ENCODE measurements at places on chromosomes 13 and 19. TPM values are rescaled to one million over a fixed set of nuclear protein-coding genes. Genes with fewer than 3 reads are reported as not detected.

GRCh38 chr13:112103260-112103838, 36.4 kb downstream of the SOX1 start:
- no peak for DNase-seq

DNA sequence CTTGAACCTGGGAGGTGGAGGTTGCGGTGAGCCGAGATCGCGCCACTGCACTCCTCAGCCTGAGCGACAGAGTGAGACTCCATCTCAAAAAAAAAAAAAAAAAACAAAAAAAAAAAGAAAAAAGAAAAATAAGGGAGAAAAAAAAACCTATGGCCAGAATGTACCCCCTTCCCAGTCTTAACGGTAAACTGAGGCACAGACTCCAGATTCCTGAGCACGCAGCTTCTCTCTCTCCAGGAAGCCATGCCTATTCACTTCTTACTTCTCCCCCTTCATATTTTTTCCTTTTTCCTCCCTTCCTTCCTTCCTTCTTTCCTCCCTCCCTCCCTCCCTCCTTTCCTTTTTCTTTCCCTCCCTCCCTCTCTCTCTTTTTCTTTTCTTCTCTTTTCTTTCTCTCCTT, 5.4 kb downstream of the ADGRE2 start:
- no peak for DNase-seq

CEACAM3 gene
- not detected for total RNA-seq

ZNF575 gene
- not detected for total RNA-seq

TEX101 gene
- not detected for total RNA-seq

ZNF726 gene
- 2.0 TPM for total RNA-seq

KL gene
- not detected for total RNA-seq

DNA sequence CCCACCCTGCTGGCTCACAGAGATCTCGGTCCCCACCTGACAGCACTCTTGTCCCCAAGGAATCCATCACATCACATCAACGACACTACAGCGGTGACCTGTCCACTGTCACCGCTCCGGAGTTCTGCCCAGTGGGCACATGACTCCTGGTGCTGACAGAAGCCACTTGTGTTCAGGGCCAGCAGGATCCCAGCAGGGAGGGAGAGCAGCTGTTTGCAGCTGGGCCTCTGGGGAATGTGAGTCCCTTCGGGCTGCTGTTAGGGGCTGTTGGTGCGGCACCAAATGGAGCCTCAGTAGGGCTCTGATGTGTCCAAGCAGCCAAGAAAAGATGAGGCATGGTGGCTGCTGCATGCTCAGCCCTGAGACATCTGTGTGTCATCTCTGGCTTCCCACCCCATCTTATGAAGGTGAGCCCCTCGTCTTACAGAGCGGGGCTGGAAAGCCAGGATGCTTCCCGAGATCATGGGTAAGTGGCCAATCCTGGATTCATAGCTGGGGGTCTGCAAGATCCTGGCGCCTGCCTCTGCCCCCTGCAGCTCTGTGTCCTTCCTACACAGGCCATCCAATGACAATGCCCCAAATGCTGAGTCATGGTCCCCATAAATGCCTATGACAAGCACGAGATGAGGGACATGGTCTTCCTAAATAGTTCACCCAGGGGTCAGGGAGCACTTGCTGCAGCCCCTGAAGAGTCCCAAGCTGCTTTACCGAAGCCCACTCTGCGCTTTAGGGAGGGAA, 56.0 kb downstream of the F2RL3 start:
- DNase-seq = no peak

CEACAM4 gene
- not detected for total RNA-seq

All from pulmonary artery endothelial cell (primary cell).